ENCODE measurements at places on chromosomes 12 and 14.

DNA sequence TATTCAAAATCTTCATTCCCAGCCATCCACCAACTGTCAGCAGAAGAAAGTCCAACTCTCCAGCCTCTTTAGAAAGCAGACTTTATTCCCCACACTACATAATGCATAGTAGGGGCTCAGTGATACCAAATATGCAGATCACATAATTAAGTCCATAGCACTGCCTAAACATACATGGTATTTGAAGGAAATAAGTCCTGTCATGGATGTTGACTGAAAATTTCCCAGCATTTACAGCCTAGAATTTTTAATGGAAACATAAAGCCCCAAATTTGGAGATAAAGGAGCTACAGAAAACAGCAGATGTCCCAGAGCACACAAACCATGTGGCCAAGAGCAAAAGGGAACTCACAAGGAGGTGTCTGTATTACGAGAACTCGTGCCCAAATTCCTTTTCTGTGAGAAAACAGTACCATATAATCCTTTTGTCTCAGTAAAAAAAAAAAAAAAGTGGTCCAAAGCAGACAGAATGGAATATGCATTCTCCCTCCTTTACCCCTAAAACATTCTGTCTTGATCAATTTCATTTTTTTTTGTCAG, 920.5 kb downstream of the NRXN3 start:
- ATAC-seq = no peak

GRCh38 chr12:120361506-120362208, 7.3 kb downstream of the MSI1 start:
- peak; percentile 70 for ATAC-seq

GRCh38 chr12:94262228-94263010, 114.0 kb downstream of the PLXNC1 start:
- ATAC-seq = peak; percentile 98

DNA sequence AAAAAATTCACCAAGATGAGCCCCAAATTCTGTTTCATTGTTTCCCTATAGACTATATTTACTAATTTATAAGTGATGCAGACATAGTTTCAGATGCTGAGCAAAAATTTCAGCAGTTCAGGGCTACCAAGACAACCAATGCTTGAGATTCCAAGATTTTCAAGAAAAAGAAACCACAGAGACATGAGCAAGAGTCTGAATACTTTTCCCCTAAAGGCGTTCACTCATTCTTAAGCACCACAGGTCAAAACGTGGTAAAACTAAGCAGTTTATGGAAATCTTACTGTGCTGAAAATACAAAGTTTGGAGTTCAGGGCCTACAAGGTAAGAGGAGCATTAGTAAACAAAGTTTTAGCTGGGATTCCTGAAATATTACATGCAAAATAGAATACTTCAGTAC, 221.2 kb downstream of the KCNH5 start:
- ATAC-seq = no peak

- no peak for ATAC-seq
Observed at GRCh38 chr12:124910561-124911478, 3.6 kb downstream of the UBC start.

GRCh38 chr14:88599761-88600439, 37.1 kb downstream of the ZC3H14 start:
- no peak for ATAC-seq

- peak; percentile 21 for ATAC-seq
Observed at GRCh38 chr12:46948936-46949545, 123.2 kb upstream of the SLC38A4 start.

DNA sequence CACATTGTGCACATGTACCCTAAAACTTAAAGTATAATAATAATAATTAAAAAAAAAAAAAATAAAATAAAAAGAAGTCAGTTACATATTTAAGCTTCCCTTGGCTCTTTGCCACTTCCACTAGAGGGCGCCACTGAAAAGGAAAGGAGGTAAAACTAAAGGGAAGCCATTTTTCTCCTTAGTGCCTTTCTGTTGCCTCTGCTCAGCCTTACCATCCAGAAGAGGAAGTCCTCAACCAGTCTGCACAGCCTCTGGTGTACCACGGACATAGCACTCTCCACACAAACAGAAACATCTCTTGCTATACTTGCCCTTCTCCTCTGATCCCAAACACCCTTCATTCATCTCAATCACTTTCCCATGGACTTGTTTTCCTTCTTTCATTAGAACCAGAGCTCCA, 169.0 kb upstream of the EEA1 start:
- no peak for ATAC-seq

DNA sequence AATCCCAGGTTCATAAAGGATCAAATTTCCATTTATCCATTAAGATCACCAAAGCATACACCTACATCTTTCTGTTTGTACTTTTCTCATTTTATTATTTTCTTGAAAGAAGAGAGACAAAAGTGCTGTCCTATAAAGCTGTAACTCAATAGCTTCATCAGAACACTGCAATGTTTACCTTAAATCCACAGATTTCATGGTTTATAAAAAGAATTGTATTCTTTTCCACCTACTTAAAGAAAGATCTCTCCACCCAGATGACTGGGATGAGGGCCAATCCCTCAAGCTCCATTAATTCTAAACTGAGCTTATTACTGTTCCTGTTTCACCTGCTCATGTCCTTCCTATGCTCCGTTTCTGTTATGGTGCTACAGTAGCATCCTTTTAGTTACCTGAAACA, 470.6 kb downstream of the BCAT1 start:
- ATAC-seq = no peak

DNA sequence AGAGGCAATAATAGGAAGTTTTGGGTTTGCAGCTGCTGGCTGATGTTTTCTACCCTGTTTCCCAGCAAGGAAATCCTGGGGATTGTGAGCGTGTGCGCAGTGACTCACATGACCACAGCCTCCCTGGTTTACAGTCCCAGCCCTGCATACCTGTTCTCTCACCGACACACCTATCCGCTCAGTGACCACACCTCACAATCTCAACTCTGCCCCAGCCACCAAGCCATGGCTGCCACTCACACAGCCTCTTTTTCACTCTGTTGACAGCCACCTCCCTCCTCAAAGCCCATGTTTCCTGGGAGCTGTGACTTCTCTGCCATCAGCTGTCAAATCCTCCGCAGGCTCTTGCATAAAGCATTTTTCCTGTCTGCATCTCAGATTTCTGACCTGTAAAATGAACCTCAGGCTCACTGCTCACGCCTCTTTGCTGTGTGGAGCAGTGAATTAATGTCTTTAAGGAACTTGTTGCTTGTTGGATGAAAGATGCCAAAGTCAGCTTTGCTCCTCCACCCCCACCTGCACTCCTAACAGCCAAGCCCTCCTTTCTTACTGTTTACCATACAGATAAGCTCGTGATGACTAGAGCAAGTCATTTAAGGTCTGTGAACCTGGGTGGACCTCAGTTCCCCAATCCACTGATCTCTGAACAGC, 43.5 kb downstream of the B4GALNT3 start:
- no peak for ATAC-seq

DNA sequence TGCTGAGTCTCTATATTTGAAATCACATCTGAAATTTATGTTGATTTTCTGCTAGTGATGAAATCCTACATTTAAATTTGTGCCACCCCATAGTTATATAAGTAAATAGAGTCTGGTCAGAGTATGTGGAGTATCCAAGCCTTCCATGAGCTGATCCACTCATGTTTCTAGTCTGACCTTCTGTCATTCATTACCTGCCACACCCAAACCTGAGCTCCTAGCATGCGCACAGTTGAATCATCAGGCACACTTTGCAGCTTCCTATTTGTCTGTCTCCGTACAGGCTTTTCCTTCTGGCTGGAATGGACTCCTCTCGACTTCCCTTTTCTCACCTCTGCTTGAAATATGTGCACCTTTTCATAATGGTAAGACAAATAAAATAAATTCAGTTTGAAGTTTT, 45.3 kb upstream of the LRIG3 start:
- no peak for ATAC-seq

- no peak for ATAC-seq
Observed at GRCh38 chr12:68235576-68235975, 10.0 kb upstream of the IL26 start.

DNA sequence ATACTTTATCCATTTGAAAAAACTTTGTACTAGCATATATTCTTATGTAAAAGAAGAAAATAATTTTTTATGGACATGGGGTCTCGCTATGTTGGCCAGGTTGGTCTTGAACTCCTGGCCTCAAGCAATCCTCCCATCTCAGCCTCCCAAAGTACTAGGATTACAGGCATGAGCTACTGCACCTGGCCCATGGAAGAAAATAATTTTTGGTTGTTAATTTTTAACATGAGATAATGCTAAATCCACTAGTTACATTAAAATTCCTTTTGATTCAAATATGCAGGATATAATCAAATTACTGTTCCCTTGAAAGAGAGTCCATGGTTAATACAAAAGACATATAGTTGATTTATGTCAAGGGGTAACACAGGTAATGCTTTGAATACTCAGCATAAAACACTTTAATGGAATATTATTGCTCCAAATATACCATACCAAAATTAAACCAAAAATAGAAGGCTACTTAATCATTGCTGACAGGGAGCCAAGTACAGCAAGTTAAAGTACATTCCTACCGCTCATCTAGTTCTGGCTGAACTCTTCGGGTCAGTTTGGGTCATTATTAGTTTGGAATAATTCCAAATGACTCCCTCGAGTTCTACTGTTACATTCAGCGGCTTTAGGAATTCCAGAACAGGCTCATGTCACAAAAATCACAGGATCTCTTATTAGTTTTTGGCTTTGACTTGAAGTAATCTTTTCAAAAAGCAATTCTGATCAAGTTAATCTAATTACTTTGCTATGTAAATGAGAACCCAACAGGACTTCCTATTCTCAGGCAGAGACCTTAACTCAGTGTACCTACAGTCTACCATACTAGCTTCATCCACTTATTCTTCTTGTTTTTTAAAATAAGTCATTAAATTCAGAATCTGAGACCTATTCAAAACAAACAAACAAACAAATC, 6.1 kb downstream of the SOS2 start:
- peak; percentile 85 for ATAC-seq

DNA sequence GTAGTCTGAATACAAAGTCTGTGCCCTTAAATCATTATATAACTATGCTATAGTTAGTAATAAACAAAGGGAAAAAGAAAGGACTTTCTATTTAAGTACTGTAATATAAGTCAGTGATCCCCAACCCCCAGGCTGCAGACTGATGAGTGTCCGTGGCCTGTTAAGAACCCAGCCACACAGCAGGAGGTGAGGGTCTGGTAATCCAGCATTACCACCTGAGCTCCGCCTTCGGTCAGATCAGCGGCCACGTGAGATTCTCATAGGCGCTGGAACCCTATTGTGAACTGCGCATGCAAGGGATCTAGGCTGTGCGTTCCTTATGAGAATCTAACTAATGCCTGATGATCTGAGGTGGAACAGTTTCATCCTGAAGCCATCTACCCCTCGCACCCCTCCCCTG, 15.7 kb downstream of the NFYB start:
- no peak for ATAC-seq

DNA sequence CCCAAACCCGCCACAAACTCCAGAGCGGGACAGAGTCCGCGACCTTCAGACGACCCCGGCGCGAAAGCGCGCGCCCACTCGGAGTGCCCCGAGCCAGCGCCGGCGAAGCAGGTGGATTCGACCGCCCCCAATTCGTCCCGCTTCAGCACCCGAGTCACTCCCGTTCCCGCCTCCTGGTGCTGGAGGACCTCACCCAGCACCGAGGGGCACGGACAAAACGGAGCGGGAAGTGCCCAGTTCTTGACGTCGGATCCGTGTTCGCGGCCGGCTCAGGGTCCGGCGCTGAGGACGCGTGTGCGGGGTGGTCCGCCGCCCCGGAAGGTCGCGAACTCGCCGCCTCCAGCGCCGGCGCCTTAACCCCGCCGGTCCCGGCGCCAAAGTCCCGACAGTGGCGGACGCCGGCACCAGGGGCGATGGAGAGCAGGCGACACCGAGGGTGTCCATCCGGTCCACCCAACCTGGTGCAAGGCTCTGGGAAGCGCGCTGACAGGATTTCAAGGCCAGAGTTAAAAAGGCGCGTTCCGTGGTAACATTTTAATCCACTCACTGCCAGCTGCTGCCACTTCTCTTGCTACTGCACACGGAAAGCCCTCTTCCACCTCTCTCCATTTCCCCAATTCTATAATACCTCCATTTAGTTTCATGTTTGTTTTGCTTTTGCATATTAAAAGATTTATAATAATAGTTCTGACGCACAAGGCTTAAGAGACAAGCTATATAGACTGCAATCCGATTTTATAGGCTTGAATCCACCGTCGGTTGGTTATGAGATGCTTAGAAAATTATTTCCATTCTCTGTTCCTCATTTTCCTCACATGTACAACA, 240.0 kb upstream of the CPNE8 start:
- ATAC-seq = no peak

DNA sequence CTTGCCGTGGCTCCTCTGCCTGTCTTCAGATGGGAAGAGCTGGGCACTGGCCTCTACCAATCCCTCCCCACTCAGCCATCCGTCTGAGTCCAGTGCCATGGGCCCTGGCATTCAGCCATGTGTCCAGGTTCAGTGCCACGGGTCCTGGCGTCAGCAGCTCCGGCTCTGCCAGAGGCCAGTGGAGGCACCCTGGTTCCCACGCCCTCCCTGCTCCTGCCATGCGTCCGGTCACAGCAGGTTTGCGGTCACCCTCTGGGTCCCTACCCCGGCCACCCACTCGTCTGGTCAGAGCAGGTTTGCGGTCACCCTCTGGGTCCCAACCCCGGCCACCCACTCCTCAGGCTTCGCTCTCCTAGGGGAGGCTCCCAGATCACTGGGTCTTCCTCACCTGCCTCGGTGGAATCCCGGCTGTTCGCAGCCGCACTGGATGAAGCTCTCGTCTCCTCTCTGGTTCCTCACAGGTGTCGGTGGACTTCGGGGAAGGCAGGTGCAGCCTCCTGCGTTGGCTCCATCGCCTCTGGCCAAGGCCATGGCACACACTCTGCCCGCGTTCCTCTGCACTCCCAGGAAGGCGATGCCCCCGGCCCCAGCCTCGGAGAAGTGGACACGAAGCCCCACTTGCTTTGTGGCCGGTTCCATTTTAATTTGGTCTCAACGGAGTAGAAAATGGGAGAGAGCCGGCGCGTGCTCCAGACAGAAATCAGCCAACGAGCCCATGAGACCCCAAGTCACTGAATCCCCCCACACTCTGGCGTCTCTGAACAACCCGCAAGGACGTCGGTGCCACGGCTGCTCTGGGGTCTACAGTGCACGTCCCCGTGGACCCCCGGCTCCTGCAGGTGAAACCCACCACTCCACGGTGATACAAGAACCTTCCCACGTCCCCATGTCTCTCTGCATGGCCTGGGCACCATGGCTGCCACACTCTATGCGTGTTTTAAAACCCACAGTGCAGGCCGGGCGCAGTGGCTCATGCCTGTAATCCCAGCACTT, 47.8 kb upstream of the FBRSL1 start:
- ATAC-seq = no peak

DNA sequence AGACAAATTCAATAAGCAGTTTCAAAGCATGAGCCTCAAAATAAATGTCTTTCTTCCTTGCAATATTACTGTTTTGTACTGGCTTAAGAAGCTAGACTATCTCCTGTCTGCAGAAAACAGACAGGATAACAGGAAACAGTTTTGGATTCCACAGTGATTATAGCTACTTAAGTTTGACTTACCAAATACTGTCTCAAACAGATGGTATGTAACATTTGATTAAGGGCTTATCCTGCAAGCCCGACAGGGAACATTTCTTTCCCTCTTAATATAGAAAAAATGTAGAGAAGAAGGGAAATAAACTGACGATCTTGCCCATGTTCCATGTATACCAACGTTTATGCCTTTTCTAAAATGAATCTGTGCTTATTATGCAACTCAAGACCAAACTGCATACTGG, 179.9 kb upstream of the EEA1 start:
- ATAC-seq = peak; percentile 89
